Cortex of kidney (tissue), 1 donor: ENCODE measurements at places on chromosomes 7 and 10.

DNA sequence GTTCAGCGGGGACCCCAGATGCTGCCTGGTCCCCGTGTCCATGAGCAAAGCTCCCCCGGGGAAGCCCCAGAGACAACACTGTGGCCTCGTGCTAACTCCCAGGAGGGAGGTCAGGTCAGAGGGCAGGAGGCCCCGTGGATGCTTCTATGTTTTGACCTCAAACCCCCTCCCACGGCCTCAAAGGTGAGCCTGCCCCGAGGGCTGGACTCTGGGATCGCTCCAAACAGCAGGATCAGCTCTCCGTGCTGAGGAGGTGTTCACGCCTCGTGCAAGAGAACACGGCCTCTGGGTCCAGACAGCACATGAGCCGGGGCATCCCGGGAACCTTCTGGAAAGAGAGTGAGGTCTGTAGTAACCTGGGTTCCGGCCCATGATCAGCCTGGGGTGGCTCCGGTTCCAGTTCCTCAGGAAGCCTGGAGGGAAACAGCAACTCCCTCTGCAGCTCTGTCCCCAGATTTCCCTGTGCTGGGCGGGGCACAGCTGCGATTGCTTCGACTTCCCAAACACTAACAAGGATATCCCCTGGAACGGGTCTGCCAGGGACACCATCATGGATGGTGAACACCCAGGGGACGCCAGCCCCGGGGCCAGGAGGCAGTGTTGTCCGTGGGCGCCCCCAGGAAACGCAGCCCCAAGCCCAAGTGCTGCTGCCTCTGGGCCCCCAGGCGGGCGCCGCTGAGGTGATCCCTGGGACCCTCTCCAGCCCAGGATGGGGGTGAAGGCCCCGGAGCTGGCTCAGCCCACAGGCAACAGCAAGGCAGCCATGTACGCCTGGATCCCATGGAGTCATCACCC is 18.0 kb upstream of the INPP5A start:
- DNase-seq, result no peak

GRCh38 chr7:37408291-37409228 is 40.1 kb downstream of the ELMO1 start:
- no peak for DNase-seq

DNA sequence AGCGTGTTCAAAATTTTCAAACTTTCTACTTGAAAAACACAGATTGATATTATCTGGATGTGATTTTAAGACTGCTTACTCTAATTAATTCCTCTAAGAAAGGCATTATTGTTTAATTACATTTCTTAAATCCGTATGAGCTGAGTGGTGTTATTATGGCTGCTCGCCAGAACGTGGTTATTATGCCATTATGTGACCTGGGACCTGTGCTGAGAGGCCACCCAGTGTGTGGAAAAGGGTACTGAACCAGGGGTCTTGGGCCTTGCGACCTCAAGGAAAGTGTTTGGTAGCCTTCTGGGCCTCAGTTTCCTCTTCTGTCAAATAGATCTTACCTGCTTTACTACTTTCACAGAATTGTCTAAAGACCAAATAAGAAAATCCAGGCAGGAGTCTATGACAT is 15.4 kb downstream of the LGI1 start:
- DNase-seq, result no peak

- DNase-seq, result no peak
Measured at GRCh38 chr10:102608487-102608886, 35.8 kb upstream of the TRIM8 start.

- no peak for DNase-seq
Measured at GRCh38 chr7:35720032-35720431, 25.1 kb upstream of the HERPUD2 start.

- no peak for DNase-seq
Measured at GRCh38 chr10:24382596-24382978, 173.6 kb downstream of the KIAA1217 start.

GRCh38 chr10:31749301-31749700 is 179.3 kb downstream of the ARHGAP12 start:
- no peak for DNase-seq

DNA sequence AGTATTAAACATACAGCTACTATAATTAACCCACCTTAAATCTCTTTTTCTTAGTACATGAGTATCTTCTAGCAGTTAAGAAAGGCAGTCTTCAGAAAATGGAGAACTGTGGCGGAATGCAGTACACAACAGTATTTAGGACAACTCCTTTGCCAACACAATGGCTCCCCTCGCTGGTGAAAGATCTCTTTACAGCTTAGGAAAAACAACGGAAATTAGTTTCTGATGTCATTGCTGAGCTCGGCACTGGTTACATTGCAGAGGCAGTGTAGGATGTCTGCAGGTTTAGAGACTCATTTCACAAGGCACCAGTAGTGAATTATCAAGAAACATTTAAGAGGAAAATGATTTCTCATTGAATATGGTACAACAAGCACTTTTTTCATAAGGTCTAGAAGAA is 43.4 kb downstream of the GLRX3 start:
- no peak for DNase-seq

DNA sequence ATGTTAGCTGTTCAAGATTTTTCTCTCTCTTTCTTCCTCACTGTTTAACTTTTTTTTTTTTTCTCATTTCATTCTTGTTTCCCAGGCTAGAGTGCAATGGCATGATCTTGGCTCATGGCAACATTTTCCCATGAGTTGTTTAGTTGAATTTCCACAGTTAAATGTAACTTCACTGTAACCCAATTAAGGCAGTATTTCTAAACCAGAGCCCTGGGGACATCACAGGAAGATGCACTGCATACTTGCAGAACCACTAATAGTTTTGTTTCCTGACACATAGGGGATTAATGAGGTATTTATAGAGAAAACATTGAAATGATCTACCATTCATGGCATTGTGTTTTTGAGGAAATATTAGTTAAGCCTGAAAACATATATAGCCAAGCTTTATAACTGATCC is 795.6 kb upstream of the GHITM start:
- no peak for DNase-seq

DNA sequence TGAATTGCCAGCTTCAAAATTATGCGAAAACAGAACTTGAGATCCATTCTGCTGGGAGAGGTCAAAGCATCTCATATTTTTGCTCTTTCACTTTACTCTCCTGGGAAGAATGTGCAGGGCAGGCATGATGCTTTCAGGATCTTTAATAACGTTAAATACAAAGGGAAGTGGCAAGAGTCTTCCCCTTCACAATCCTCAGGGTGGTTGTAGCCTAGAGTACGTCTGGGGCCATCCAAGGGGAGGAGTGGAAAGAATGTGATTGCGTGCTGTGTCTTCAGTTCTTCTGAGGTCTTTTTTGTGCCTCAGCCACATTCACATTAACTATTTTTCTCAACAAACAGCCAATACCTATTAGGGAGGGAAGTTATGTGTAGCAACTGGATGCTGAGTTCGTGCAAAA is 207.3 kb downstream of the HGF start:
- no peak for DNase-seq

DNA sequence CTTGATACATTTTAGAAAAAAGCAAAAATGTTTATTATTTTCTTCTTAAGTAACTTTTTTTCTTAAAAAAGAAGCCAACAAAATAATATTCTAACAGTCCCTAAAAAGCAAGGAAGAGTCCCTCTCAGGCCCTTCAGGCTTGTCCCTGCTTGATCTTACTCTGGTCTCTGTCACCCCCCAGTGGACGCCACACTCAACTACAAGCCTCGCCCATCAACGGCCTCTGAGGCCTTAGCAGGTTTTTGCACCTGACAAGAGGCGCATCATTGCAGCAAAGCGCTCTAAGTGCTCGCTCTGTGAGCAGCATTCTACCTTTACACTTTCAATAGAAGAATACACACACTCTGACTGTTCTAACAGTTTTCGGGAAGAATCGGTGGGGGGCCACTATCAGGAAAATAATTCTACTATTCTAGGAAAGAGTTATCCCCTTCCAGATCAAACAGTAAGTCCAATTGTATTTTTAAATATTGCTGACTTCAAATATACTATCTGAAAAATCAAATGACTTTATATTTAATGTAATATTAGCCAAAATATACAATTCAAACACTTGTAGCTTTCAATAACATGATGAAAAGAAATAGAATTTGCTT is 139.2 kb downstream of the USP6NL start:
- DNase-seq, result no peak

DNA sequence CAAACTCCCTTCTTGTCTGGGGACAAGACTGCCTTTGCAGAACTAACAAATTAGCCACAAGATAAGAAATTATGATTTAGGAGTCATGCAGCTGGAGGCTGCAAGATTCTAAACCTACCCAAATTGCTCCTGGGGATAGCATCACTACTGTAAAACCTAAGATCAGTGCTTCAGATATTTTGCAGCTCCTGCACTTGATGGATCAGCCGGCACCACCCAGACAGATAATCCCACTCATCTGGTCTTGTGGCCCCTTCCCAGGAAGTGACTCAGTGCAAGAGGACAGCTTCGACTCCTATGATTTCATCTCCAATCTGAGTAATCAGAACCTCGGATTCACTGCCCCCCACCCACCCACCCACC is 181.9 kb downstream of the AKR1D1 start:
- DNase-seq, result no peak

- DNase-seq, result no peak
Measured at GRCh38 chr7:99089914-99090629, 53.8 kb downstream of the SMURF1 start.

- no peak for DNase-seq
Measured at GRCh38 chr7:90648107-90648506, 52.0 kb downstream of the CDK14 start.

- DNase-seq, result no peak
Measured at GRCh38 chr10:73126343-73126742, 16.1 kb downstream of the NUDT13 start.

DNA sequence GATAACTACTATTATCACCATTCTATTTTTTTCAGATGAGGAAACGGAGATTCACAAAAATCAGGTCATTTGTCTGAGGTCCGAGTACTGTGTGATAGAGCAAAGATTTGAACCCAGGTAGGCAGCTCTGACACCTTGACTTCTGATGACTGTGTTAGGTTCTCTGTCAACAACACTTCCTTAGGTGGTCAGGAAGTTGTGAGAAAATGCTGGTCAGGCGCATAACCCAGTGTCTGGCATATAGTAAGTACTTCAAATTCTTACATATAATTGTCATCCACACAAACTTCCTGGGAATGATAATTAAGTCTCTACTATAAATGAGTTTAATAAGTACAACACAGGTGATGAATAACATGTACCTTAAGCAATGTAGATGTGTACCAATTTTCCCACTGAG is 381.5 kb downstream of the NEBL start:
- no peak for DNase-seq

DNA sequence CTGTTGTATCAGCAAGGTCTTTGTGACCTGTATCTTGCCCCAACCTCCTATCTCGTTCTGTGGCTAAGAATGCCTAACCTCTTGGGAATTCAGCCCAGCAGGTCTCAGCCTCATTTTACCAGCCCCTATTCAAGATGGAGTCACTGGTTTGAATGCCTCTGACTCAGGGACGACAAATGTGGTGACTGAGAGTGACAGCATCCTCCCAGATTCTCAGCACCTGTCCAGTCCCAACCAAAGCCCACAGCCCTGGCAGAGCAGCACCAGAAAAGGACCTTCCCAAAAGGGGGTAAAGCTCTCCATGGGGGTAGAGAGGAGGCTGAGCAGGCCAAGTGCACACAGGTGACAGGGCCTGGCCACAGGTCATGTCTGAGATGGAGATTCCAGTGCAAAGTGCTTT is 35.4 kb upstream of the GPAM start:
- no peak for DNase-seq

- DNase-seq, result no peak
Measured at GRCh38 chr7:116139807-116140206, 70.5 kb upstream of the TES start.

DNA sequence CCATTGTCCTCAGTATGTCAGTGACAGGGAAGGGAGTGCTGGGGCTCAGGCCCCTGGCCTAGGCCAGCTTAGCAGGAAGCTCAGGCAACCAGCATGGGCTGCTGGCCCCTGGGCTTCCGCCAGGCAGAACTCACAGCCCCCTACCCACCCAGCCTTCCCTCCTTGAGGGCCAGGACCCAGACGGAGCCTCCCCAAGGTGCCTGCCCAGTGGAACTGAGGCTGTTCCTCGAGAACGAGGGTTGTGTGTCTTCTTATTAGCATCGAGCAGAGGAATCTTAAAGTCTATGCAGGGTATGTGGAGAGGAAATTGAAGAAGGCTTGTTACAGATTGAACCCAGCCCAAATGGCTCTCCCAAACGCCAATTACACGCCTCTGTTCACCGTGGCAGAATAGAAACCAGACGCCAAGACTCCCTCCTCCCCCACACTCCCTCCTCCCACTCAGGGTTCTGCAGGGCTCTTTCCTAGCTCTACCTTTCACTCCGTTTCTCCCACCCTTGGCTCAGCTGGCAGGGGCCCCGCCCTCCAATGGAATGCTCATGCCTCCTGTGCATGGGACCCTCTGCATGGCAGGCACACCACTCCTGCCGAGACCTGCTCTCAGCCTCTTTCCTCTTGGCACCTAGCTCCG is 134.4 kb downstream of the ZMIZ1 start:
- no peak for DNase-seq

GRCh38 chr7:33893377-33893776 is 12.0 kb upstream of the BMPER start:
- DNase-seq, result no peak

- DNase-seq, result no peak
Measured at GRCh38 chr10:61000769-61001730, 57.1 kb upstream of the RHOBTB1 start.

DNA sequence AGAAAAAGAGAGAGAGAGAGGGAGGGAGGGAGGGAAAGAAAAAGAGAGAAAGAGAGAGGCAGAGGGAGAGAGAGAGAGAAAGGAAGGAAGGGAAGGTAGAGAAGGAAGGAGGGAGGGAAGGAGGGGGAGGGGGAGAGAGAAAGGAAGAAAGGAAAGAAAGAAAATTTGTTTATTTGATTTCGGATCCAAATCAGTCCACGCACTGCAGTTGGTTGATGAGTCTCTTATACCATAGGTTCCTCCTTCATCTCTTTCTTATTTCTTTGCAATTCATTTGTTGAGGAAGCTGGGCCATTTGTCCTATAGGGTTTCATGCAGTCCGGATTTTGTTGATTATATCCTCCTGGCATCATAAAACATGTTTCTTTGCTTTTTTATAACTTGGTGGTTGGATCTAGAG is 34.4 kb downstream of the AIFM2 start:
- DNase-seq, result no peak

GRCh38 chr10:12777840-12778585 is 223.5 kb downstream of the CCDC3 start:
- DNase-seq, result no peak

GRCh38 chr10:93999401-93999851 is 5.7 kb downstream of the PLCE1 start:
- DNase-seq, result no peak

DNA sequence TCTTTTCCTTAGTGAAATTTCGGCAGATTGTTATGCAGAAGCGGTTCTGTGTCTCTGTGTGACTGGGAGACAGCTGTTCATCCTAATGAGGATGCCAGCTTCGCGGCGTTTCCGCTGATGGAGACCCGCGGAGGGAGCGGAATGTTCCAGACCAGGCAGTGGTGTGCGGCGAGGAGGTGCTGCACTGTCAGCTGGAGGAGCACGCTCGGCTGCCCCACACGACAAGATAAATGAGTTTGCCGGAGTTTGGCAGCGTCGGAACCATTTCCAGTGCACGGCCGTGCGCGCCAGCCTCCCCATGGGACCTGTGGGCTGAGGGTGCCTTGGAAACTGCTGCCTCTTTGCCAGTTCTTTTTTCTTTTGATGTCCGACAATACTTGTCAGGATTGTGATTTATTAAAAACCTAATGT is 64.6 kb downstream of the WDR37 start:
- no peak for DNase-seq
